ENCODE measurements at places on chromosomes 5 and 9. TPM values are rescaled to one million over a fixed set of nuclear protein-coding genes. Genes with fewer than 3 reads are reported as not detected.

The PCDHA12 gene
- total RNA-seq: under 0.01 TPM

The HEMGN gene
- total RNA-seq: not detected

The LMNB1 gene
- 2.6 TPM for total RNA-seq

The CDH12 gene
- total RNA-seq: not detected

The KCNV2 gene
- not detected for total RNA-seq

The CYSRT1 gene
- total RNA-seq: 3.9 TPM

The SCGB3A2 gene
- not detected for total RNA-seq

The RANBP17 gene
- 10.6 TPM for total RNA-seq

The CDH6 gene
- 0.13 TPM for total RNA-seq

The PCDHA11 gene
- 0.79 TPM for total RNA-seq

The CXCL14 gene
- total RNA-seq: 0.26 TPM

The RNF183 gene
- 0.38 TPM for total RNA-seq

The ORM2 gene
- not detected for total RNA-seq

The SYK gene
- 29.7 TPM for total RNA-seq

The ITGA2 gene
- 35.0 TPM for total RNA-seq

The C9orf153 gene
- total RNA-seq: 0.26 TPM

The DOCK8 gene
- 0.26 TPM for total RNA-seq

DNA sequence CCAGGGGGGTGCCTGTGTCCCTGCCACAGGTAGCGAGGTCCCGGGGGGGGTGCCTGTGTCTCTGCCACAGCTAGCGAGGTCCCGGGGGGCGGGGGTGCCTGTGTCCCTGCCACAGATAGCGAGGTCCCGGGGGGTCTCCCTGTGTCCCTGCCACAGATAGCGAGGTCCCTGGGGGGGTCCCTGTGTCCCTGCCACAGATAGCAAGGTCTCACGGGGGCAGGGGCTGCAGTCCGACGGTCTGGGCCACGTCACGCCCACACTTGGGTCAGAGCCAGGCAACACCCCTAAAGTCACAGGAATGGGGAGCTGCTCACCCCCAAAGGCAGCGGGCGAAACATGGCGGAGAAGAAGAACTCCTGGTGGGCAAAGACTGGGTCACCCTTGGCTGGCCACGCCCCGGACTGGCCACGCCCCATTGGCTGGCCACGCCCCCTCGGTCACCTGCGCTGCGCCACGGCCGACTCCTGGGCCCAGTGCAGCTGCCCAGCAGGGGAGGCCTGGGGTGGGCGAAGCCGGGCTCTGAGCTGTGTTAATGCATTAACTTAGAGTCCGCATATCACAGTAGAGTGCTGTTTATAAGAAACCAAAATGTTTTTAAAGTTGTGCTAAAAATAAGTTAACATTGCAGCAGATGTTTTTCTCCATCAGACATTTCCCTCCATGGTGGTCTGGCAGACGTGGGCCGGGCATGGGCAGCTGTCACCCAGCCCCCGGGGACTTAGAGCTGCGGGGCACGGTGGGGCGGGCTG, 7.0 kb downstream of the NOXA1 start:
- DNase-seq: no peak

DNA sequence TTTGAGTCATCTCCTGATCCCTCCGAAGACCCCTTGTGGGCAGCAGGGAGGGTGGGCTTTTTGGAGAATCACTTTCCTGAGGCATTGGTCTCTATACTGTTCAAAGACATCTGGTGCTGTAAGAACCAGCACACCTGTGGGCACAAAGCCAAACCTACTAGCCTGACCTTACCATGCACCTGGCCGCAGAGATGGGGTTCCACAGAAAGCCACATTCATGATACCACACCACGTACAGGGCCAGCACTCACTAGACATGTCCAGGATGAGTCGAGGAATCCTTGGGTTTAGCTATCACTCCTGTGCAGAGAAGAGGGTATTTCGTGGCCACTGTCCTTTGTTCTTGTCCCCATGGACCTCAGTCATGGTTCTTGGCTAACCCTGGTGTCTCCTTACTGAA, 203.4 kb downstream of the CACNA1B start:
- DNase-seq: no peak

- peak; percentile 40 for DNase-seq
These were observed 578 bp upstream of the PSAT1 start for GRCh38 chr9:78296201-78296892.

DNA sequence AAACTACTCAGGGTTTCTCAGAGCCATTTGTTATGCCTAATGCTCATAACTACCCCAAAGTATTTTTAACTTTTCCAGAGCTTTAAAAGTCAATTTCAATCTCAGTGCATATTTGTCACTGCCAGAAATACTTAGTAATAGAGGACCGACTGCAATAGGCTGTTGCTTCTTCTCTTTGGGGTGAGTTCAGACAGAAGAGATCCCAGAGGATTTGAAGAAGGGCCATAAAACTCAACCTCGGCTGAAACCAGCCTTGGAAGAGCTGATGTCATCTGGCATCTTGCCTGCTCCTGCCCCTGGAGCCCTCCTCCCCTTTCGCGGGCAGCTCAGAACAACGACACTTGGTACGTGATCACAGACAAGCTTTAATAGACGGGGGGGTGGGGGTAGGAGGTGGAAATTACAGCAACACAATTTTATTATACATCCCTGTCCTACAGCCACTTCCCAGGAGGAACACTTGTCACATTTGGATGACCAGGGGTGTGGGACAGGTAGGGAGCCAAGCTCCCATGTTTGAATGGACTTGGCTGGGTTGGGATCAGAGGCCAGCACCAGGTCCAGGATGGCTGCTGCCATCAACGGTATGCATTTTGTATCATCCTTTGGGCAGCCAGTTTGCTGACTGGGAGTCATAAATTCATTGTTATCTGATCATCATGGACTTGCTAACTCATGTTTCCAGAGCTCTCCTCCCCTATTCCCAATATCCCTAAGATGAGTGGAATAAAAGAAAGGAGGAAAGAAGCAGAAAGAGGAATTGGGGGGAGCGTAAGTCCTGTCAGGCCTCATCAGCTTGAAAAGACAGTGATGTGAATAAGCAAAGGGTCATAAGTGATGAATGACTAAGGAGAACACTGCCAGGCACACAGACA, 186.6 kb upstream of the PANK3 start:
- DNase-seq: no peak

- no peak for DNase-seq
These were observed 224.4 kb downstream of the TENT4A start for GRCh38 chr5:6937677-6938076.

- peak; percentile 71 for DNase-seq
These were observed 42.1 kb upstream of the STXBP1 start for GRCh38 chr9:127569886-127570401.

- peak; percentile 93 for DNase-seq
These were observed 20.1 kb downstream of the MINAR2 start for GRCh38 chr5:129767927-129768380.

GRCh38 chr5:150516011-150516410, 8.1 kb downstream of the NDST1 start:
- DNase-seq: no peak

DNA sequence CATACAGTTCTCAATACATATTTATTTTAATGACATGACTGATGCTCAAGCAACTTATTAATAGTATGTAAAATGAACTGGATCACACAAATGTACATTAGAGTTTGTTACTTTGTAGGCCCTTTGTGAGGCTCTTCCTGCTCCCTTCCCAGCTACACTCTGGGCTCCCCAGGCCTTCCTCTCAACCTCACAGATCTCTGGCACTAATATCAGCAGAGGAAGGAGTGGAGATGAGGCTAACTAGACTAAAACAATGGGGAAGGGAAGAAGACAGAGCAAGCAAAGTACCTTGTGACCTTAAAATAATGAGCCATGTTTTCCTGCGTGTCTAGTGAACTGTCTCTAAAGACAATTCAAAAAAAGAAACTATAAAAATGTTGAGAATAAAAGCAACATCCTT, 30.3 kb upstream of the TEK start:
- no peak for DNase-seq

DNA sequence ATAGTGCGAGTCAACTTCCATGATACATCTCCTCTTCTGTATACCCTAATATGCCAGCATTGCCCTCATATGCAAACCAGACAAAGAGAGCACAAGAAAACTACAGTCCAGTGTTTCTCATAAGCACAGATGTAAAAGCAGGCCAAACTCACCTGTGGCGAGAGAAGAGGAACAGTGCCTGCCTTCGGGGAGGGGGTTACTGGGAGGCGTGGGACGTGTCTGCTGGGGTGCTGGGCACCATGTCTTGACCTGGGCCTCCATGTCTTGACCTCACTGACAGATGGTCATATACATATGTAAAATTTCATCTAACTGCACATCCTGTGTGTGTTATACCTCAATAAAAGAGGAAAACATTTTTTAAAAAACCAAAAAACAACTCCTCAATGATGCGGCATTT, 159.3 kb upstream of the PPP1R26 start:
- no peak for DNase-seq

DNA sequence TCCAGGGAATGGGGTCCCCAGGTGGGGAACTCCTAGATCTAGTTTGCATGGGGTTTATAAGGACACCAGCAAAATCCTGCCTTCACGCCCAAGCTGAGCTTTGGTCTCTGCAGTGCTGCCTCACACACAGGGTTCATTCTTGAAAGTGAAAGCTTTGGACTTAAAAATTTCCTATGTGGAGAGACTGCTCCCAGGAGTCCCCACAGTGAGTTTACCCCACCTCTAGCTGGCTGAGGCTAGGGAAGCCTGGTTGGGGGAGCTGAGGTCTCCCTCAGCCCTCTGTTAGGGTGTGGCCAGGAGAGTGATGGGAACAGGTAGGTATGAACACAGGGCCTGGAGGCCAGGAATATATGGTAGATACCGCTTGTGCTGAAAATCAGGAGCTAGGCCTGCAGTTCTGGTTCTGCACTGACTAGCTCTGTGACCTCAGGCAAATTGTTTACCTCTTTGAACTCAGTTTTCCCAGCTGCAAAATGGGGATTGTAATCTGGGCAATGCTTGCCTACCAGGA, 41.5 kb upstream of the LARP1 start:
- DNase-seq: no peak

DNA sequence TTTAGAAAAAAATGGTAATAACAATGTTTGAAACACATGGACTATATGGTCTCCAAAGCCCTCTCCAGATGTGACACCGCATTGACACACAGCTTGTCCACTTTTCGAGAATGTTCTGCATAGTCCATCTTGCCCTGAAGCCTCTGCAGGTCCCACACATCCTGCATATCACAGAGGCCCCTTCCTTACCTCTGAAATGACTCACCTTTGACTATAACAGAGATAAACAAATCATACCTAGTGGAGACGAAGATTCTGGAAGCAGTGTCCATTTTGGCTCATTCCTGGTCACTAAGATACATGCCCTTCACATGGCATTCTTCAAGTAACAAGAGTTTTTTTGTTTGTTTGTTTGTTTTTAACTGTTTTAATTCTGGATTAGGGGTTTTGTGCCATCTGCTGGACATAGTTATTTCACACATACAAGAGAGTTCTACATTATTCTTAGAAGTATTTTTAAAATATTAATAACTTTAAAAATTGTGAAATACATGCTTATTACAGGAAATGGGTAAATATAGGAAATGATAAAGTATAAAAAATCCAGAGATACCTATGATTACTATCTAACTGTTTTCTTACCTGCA, 5.1 kb downstream of the ARL14EPL start:
- peak; percentile 8 for DNase-seq

DNA sequence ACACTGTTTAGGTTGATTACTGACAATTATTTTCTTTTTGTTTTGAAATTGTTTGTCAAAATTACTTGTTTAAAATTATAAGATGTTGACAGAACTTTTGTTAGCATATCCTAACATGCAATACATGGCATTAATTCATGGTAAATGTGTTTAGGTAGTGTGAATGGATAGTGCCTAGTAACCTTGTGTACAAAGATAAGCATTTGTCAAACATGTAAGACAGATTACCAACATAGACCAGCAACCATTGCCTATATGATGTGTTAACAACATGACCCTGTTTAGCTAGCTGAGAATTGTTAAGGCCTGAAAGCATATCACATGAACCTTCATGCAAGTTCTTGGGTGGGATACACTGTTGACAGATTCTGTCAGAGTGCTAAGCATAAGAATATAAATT, 13.4 kb downstream of the MAN2A1 start:
- no peak for DNase-seq

DNA sequence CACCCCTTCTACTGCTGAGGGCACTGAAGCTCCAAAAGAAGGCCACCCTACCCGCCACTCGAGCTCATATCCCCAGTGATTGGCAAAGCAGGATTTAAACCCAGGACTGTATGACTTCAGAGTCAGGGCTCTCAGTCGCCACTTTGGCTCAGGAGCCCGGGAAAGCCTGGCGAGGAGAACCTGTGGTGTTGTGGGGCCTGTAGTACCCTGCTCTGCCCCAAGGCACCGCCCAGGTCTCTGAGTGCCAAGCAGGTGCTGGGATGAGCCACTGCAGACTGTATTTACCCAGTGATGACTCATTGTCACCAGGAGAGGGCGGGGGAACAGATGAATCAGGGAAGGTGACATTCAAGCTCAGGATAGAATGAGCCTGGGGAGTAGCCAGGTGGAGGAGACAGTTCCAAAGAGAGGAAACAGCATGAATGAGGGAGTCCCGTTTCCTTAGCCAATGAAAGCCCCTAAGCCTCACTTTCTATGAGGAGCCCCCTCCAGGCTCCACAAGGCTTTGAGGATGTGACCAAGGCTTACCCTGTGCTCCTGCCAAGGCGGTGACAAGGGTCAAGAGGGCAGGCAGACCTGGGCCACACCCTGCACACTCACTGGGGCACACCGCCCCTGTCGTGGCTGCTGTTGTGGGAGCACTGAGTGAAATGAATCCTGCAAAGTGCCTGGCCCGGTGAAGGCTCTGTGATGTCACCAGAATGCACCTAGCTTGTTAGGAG, 17.8 kb upstream of the DPM2 start:
- peak; percentile 77 for DNase-seq

DNA sequence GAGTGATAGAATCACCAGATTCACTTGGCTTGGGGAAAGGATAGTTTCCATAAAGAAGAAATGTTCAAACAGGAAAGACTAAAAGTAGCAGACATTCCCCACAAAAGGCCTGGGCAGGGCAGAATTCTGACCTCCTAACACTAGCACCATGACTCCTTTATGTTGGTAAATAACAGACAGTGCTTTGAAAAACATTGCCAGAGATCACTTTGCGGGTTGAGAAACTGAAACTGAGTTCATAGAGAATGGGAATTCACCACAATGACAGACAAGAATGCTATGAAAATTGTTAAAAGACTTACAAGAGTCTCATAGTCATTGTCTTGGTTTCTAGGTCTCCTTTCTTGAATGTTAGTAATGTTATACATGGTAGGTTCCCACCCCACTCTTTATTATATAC, 172.5 kb upstream of the GLRA1 start:
- DNase-seq: no peak

GRCh38 chr5:170534177-170534576, 30.4 kb downstream of the KCNIP1 start:
- peak; percentile 1 for DNase-seq

DNA sequence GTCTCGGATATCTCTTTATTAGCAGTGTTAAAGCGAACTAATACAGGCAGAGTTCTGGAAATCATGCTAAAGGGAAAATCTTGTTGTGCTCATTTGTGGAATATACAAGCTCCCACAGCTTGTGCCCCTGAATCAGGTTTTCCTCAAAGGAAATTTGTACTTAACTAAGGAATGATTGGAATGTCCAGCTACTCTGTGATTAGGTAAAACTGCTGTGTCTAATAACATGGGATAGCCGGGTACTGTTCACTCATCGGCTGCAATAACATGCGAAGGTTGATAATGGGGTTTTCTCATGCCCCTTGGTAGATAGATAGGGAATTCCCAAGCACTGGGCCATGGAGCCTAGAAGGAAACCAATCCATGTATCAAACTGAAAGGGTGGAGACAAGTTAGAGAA, 306.7 kb downstream of the NR2F1-AS1 start:
- peak; percentile 66 for DNase-seq

GRCh38 chr9:114184071-114184470, 28.7 kb downstream of the COL27A1 start:
- DNase-seq: no peak

Data from bronchial epithelial cell (primary cell).